ENCODE measurements at places on chromosomes 4 and X.
A peak's percentile ranks its signal among the peaks of the same experiment; 100 is the strongest.

DNA sequence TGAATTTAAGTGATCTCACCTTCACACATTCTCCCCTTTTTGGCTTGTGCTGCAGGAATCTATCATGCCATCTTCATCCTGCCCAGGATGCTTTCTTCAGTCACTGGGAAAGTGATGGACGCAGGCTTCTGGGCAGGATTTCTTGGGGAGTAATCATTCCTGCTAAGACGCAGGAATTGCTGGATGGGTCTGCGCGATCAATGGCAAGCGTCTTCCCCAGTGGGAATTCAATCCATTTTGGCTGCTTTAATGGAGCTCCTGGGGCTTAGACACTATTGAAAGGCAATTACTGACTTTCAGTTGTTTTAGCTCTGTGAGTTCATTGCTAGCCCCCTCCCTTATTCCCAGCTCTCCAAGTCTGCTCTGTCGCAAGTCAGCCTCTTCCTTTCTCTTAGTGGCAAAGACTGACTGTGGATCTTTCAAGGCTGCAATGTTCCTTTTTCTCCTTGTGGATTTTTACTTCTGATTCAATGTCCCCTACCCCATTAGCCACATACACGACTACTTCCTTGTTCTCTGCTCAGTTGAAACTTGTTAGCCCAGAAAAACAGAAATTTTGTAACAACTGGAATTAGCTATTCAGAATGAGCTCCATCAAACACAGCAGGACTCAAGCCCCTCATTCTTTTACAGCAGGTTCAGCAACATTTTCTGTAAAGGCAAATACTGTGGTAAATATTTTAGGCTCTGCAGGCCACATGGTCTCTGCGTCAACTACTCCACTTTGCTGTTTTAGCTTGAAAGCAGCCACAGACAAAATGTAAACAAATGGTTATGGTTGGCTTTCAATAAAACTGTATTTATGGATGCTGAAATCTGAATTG is 154.9 kb downstream of the ASB9 start:
- H3K27ac ChIP-seq = no peak overlapping the region
- H3K4me3 ChIP-seq = no peak overlapping the region
- no peaks in the 10 kb centered on the region for H3K27me3 ChIP-seq
- no peak for DNase-seq

- no peaks in the 10 kb centered on the region for H3K27me3 ChIP-seq
- no peak for DNase-seq
- no peaks in the 10 kb centered on the region for H3K4me1 ChIP-seq
- no peaks in the 10 kb centered on the region for H3K36me3 ChIP-seq
- H3K27ac ChIP-seq = no peak overlapping the region
- H3K4me3 ChIP-seq = no peak overlapping the region
These were observed 246.0 kb downstream of the PCDH10 start for GRCh38 chr4:133394971-133395627.

DNA sequence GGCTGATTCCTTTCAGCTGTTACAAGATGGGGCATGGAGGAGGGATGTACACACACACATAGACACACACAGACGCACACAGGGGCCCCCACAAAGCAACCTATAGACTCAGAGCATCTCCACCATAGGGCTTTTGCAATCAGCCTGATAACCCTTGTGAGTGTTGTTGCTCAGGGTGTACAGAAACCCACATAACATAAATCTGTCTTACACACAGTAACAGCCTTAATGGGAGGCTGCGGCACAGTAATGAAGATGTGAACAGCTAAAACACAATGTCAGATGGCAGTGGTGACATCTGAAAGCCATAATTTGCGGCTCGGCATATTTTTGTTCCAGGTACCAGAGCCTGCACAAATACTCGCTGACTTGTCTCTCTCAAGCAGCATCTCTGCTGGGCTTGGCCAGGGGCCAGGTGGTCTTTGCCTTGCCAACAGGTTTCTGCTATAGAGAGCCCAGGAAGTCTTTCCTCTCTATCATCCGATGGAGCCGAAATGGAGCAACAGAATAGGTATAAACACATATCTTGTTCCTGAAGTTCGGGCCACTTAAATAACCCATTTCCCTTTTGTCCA is 357.2 kb upstream of the GATB start:
- no peak for DNase-seq
- H3K4me1 ChIP-seq = peaks cover 24% of the 10 kb centered on the region
- no peaks in the 10 kb centered on the region for H3K27me3 ChIP-seq
- peak overlapping the region; percentile 68 for H3K27ac ChIP-seq

DNA sequence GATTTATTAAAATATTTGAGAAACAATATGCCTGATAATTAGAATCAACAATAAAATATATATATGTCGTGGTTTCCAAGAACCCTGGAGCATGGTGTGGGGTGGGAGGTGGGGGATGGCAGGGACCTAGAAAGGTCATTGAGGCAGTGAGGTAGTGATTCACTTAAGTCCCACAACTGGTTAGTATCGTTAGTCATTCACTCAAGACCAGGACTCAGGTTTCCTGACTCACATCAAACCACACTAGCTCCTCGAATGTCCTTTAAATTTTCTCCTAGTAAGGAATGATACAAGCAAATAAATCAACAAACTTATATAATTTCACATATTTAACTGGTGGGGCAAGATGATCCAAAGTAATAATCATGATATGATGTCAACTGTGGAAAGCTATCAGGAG is 158.8 kb upstream of the AADAT start:
- DNase-seq = no peak
- no peak overlapping the region for H3K4me3 ChIP-seq
- H3K27ac ChIP-seq = no peak overlapping the region
- H3K36me3 ChIP-seq = no peaks in the 10 kb centered on the region
- no peaks in the 10 kb centered on the region for H3K27me3 ChIP-seq
- H3K4me1 ChIP-seq = no peaks in the 10 kb centered on the region
